SK-N-SH treated with all-trans-retinoic acid at 6 μM for 48 hours (cell line): ENCODE measurements at places on chromosomes 1 and 21.

- ATAC-seq = no peak
These were observed 82.4 kb downstream of the PBX1 start for GRCh38 chr1:164641353-164641730.

- peak; percentile 84 for ATAC-seq
These were observed 341.0 kb upstream of the NEGR1 start for GRCh38 chr1:72623299-72623708.

GRCh38 chr1:19165501-19165900 is 44.6 kb downstream of the UBR4 start:
- ATAC-seq = no peak

DNA sequence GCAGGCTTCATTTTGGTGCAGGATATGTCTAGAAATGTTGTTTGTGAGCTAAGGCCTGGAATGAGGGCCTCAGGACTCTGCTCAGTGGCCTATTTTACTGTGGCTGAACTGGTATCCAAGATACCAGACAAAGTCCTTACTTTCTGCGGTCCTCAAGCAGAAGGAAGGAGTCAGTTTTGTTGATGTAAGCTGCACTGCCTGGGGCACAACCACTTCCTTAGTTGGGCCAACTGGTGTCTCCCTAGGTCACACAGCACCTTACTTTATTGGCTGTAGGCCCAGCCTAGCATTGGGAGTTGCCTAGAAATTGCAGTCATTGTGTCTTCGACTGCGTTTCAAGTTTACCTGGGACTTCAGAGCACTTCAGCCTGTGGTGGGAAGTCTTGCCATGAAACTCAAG is 1322.7 kb downstream of the AMY1C start:
- no peak for ATAC-seq

- no peak for ATAC-seq
These were observed 69.6 kb upstream of the OLIG2 start for GRCh38 chr21:32956061-32956656.

- ATAC-seq = no peak
These were observed 232.6 kb upstream of the C1orf174 start for GRCh38 chr1:4132352-4133296.

DNA sequence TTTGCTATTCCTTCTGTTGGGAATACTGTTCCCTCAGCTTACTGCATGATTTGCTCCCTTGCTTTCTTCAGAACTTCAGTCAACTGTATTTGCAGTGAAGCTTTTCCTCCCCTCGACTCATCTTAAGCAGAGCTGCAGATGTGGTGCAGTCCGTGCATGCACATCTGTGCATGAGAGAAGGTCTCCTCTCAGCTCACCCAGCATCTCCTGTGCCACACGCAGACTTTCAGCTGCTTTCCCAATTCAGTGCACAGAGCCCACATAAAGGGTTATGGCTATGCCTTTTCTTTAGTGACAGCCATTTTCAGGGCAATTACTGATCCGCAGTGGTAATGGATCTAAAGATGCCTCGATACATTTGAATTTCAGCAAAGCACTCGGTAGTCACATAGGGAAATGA is 13.5 kb upstream of the NTPCR start:
- no peak for ATAC-seq

DNA sequence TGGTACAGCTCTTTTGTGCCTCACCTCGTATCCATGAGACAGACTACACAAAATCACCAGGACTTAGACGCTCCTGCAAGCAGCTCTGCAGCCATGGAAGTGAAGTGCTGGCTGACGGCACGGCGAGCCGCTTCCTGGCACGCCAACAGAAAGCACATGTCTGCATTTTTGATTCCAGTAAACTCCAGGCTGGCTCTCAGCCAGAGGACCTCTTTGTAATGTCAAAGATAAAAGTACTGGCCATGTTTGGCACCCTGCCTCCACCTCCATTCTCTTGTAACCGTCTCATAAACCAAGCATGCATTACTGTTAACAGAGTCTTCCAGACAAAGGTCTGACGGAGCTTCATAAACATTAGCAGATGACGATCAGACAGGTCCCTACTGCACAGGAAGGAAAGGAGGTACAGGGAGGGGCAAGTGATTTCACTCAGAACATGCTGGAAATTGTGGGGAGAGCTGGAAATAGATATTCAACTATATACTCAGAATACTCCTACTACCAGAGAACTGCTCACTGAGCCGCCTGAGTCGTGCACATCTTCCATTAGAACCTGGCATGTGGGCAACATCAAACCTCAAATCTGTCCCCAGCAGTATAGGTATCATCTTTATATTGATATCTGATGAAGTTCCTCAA is 632.0 kb downstream of the SMYD3 start:
- ATAC-seq = peak; percentile 96

- ATAC-seq = peak; percentile 58
These were observed 261.4 kb upstream of the USP24 start for GRCh38 chr1:55476445-55477015.

- ATAC-seq = no peak
These were observed 112.2 kb downstream of the RYR2 start for GRCh38 chr1:237154157-237154556.

GRCh38 chr1:166889776-166890175 is 13.7 kb upstream of the TADA1 start:
- ATAC-seq = no peak

- peak; percentile 84 for ATAC-seq
These were observed at the start of gene CACHD1 for GRCh38 chr1:64469977-64470664. CACHD1 (plus strand) TSS chr1:64470129; CDS start chr1:64470745, 616 bp downstream.

GRCh38 chr1:218783131-218783530 is 390.5 kb upstream of the LYPLAL1 start:
- ATAC-seq = no peak

DNA sequence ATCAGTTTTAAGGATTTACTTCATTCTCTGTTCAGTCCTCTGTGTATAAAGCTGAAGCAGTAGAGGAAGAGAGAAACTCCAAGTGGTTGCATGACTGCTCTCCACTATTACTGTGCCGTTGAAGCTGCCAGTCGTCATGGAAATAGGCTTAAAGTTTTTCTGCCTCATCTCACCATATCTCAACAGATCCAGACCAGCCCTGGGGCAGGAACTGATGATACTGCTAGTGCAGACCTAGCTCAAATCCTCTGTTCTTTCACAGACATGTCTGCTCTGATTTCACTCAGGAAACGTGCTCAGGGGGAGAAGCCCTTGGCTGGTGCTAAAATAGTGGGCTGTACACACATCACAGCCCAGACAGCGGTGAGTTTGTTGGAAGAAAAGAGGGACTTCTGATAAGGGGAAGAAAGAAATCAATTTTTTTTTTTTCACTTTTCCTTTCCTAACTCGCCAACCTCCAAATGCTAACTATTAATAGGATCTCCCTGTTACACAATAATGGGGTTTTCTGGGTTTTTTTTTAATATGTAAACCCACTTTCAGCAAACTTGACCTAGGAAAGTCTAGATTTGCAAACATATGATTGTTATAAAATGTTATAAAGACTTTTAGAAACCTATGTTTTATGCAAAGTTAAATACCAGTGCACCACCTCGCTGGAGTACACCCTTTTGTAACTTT is 22.2 kb upstream of the STRIP1 start:
- ATAC-seq = peak; percentile 34; the same call in 1 of the 3 replicates

DNA sequence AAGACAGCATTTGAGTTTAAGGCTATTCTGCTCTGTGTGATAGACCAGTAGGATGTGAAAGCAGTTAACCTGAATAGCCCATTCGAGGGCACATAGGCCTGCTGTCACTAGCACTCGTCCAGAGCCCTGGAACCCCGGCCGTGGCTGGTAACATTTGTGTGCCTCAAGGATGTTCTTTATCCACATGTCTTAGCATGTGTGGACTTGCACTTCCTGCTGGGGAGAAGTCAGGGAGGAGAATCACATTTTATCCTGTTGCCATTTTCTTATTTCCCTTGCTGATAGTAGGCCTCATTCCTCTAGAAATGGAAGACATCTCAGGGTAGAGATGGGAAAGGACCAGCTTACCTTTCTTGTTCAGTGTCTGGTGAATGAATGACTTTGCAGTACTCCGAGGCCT is 54.7 kb downstream of the VPS13D start:
- ATAC-seq = no peak

GRCh38 chr1:247347477-247348222 is 16.0 kb upstream of the ZNF496 start:
- no peak for ATAC-seq

DNA sequence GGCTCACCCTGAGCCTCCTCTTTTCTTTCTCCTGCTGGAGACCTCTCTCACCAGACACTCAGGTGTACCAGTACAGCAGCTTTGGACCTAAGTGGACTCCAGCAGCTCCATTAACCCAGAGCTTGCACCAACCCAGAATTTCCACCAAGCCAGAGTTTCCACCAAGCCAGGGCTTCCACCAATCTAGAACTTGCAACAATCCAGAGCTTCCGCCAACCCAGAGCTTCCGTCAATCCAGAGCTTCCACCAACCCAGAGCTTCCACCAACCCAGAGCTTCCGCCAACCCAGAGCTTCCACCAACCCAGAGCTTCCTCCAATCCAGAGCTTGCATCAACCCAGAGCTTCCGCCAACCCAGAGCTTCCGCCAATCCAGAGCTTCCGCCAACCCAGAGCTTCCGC is 23.2 kb downstream of the CRYAA start:
- ATAC-seq = no peak

DNA sequence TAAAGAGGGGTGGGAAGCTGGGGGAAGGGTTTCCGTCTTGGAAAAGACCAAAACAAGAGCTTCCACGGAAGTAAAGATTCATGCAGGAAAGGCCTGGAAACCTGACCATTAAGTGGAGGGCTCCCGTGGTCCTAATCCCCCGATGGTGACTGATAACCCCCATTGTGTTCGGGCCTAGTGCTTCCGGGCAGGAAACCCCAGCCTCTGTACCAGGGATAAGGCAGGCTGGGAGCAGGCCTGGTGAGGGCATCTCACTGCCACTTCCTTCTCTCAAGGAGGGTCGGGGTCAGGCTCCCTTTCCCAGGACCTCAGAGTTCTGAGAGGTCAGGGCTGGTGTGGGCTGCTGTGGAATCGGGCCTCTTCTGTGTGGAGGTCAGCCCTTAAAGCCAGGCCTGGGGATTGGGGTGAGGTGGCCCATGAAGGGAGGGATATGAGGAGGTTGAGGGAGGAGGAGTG is 136.9 kb downstream of the CDC7 start:
- no peak for ATAC-seq

GRCh38 chr1:36224537-36225282 is 467 bp downstream of the THRAP3 start:
- ATAC-seq = peak; percentile 84

DNA sequence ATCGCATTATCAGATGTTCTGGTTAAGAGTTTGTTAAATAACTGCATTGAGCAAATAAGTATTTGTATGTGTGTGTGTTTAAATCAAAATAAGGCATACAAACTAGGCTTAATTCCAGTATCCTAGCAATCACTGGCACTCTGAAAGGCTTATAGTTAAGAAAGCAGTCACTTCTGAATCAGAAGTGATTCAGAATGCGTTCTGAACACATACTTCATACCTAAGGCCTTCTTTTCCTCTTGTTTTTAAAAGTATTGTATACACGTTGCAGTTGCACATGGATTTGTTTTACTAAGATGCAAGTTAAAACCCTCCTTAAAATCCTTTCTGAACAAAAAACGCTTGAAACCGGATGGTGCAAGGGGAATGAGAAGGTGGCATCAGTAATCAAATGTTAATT is 238.4 kb upstream of the DMRTA2 start:
- no peak for ATAC-seq

DNA sequence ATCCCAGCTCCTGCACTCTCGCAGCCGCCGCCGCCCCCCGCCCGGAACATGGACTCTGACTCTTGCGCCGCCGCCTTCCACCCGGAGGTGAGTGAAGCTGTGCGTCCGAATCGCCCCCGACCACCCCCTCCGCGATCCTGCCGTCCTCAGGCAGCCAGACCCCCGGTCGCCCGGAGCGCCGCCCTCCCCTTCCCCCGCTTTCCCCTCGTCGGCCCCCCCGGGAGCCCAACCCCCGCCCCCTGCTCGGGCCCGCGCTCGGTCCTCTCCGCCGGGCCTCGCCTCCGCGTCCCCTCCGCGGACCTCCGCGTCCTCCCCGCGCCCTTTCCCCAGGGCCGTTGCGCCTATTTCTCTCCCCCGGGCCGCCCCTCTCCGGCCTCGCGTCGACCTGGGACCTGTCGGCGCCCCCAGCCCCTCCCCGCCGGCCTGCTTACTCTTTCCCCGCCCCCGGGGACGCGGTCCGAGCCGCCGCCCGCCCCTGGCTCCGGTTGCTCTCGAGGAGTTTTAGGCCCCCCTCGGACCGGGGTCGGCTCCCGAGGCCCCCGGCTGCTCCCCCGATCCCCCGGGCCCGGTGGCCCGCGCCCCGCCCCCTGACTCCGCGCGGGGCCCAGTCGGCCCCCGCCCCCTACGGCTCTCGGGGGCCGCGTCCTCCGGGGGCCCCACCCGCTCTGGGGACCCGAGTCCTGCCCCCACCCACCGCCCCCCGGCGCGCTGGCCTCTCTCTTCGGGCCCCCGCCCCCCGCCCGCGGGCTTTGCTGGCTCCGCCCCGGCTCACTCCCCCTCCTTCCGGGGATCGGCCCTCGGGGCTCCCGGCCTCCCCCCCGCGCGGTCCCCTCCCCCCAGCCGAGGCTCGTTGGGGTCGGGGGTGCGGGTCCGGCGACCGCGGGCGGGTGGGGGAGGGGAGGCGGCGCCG is 743 bp downstream of the PHF13 start:
- peak; percentile 3 for ATAC-seq

DNA sequence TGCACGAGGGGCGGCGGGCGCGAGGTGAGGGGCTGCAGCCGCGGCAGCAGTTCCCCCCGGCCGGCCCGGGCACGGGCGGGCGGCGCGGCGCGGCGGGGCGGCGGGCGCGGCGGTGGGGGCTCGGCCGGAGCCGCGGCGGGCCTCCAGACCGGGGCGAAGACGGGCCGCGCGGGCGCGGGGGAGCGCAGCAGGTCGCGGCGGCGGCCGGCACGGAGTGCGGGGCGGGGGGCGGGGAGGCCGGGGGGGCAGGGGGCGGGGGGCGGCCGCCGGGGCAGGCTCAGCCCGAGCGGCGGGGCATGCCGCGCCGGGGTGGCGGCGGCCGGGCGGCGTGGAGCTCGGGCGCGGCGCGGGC is 311 bp downstream of the IRF2BP2 start:
- ATAC-seq = no peak

DNA sequence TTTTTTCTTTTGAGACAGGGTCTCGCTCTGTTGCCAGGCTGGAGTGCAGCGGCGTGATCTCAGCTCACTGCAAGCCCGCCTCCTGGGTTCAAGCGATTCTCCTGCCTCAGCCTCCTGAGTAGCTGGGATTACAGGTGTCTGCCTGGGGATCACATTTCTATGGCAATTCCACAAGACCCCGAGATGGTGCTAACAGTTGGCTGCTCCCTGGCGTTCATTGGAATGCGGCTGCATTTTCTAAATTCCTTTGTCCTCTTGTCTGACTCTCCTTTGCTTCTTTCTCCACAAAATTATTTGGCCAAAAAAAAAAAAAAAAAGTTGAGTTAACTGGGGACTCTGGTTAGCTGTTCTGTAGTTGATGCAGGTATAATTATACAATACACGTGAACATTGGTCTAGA is 176.4 kb downstream of the ETS2 start:
- ATAC-seq = no peak

- no peak for ATAC-seq
These were observed 3.6 kb downstream of the GIPC2 start for GRCh38 chr1:78049396-78049795.

DNA sequence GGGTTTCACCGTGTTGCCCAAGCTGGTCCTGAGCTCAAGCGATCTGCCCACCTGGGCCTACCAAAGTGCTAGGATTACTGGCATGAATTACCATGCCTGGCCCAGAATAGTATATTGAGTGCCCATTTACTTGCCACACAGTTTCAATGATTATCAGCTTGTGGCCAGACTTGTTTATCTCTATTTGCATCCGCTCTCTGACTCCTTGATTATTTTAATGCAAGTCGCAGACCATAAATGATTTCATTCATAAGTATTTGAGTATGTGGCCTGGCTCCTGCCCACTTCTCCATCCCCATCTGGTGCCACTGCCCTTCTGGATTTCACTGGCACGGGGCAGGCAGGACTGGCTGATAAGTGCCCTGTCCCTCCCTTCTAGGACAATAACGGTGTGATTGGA is 18.2 kb upstream of the TRNAU1AP start:
- no peak for ATAC-seq
